ENCODE measurements at places on chromosomes 12 and 14.

DNA sequence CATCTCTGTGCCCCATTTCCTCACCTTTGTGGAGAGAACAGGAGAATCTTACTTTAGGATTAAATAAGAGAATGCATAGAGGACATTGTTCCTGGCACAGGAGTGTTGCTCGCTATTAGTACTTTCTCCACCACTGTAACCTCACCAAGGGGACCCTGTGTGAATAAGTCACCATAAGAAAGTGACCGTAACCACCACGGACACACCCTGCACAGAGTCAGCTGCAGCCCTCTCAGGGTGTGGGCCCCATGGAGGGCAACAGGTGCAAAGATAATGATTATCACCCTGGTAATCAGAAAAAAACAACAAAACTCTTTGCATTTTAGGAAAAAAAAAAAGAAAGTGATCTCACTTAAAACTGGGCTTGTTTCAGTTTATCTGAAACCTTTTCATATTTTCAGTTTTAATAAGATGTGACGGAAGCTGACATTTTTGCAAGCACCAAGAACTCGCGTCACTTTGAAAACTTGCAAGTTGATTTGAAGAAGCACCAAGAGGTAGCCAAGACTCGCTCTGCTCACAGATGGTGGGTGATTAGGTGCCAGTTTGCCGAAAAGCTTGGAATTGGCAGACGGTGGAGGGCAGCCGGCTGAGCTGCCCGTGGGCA, 87.0 kb upstream of the VRK1 start:
- DNase-seq = no peak

GRCh38 chr12:106914796-106915634, 40.7 kb upstream of the TMEM263 start:
- DNase-seq = no peak

DNA sequence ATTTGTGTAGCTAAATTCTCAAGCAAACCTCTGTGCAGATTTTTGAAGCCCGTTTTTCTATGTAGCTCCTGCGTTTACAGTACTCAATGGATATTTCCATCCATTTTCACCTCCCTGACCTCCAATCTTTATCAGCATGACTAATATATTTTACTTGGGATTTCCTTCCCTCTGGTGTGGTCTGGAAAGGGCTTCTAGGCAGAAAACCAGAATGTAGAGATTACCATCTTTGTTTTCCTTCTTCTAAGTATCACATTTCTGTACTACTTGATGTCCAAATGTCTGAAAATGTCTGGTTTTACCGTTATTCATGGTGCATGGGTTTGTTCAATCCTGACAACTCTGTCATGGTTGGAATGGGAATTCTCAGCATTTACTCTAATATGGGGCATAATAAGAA, 907.6 kb upstream of the FLRT2 start:
- no peak for DNase-seq

GRCh38 chr12:91240386-91241095, 57.9 kb upstream of the DCN start:
- no peak for DNase-seq

DNA sequence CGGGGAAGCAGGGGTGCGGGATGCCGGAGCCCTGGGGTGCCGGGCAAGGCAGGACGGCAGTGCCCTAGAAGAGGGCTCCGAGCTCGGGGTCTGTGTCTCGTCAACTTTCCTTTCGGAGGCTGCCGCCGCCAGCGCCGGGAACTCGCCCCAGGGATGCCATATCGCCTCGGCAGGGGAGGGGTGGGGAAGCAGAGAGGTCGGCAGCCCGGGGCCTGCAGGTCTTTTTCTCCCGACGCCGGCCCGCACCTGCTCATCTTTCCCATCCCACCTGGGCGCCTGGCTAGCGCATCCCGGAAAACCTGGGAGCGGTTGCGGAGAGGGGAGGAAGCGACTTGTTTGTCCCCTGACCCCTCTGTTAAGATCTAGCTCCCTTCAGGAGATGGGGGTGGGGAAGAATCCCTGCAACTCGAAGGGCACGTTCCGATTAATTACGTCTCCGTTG, 547 bp downstream of the CNTN1 start:
- no peak for DNase-seq

- peak; percentile 60 for DNase-seq
Observed at GRCh38 chr12:122021822-122022392, at the start of gene BCL7A. TSS of gene BCL7A (plus strand) at chr12:122021884. CDS start at chr12:122022092, 208 bp downstream.

DNA sequence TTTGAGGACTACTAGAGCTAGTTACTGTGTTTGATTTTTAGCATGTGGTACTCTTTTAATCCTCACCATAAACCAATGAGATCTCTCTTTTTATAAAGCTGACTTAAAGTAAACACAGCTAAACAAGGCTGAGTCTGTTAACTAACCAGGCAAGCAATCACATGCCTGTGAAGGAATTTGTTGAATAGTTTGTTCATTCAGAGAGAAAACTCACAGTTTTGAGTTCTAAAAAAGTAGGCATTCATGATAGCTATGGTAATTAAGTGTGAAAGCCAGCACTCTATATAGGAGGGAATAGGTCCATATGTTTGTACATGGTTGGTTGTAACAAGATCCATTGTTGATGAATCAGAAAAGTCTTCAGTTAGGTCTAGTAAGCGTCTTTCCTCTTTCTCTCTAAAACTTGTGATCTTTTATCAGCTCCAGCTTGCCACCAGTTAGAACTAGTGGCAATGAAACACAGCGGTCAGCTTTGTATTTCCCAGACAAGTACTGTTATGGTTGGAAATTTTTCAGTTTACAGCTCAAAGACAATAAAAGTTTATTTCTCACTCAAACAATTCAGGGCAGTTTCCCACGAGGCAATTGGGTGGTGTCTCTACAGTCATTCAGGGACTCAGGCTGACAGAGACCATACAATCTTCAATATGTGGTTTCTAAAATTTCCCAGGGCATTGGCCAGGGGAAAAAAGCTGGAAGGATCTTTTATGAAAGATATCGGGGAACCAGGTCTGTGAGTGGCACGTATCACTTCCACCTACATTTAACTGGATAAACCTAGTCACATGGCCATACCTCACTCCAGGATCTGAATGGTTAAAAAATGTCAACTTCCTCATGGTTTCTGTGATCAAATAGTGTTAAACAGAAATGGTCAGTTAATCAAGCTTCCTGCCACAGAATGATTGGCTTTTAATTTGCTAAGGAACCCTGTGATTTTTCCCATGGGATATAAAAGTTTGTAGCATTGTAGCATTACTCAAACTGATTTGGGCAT, 203.1 kb downstream of the KIF21A start:
- no peak for DNase-seq

- DNase-seq = no peak
Observed at GRCh38 chr12:117467588-117467987, 106.2 kb upstream of the NOS1 start.

- DNase-seq = no peak
Observed at GRCh38 chr12:110349096-110349495, 54.4 kb downstream of the ANAPC7 start.

- DNase-seq = no peak
Observed at GRCh38 chr14:100668352-100668751, 58.3 kb upstream of the DLK1 start.

- no peak for DNase-seq
Observed at GRCh38 chr14:89618330-89618708, 201.3 kb upstream of the FOXN3 start.

DNA sequence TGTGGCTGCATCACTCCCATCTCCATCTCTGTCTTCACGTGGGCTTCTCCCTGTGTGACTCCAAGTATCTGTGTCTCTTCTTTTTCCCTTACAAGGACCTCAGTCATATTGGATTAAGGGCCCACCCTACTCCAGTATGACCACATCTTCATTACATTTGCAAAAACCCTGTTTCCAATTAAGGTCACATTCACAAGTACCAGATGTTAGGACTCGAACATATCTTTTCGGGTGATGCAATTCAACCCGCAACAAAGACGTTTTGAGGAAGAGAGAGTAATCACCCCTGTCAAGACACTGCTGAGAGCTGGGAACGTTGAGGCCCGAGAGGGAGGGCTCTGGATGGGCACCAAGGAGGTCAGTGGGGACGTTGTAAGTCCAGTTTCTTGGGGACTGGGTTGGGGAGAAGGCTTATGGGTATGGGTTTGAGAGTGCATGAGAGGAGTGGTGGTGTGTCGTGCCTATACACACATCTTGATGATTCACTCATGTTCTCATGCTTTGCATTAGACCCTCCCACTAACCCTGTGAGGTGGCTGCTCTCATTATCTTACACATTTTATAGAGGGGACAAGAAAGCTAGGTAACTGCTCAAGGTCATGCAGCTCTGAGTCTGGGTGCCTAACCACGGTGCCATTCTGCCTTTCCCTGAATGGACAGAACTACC, 12.1 kb upstream of the IFI27 start:
- no peak for DNase-seq

GRCh38 chr12:114779186-114779585, 95.2 kb upstream of the TBX3 start:
- DNase-seq = no peak

DNA sequence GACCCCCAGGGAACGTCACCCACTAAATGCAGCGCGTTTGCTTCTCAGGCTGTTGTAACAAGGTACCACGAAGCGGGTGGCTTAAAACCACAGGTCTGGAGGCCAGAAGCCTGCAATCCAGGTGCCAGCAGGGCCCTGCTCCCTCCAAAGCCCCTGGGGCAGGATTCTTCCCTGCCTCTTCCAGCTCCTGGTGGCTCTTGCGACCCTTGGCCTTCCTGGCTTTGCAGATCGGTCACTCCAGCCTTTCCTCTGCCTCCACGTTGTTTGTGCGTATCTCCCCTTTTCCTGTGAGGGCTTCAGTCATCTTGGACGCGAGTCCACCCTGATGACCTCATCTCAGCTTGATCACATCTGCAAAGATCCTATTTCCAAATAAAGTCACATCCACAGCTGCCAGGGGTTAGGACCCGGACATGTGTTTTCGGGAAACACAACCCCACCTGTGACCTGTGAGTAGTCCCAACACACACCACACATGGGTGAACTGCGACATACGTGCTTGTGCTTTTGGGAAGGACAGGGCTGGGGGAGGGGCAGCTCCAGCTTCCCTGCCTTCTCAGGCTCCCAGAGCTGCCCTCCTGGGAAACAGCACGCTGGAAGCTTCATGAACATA, 114.5 kb upstream of the NCOR2 start:
- no peak for DNase-seq

DNA sequence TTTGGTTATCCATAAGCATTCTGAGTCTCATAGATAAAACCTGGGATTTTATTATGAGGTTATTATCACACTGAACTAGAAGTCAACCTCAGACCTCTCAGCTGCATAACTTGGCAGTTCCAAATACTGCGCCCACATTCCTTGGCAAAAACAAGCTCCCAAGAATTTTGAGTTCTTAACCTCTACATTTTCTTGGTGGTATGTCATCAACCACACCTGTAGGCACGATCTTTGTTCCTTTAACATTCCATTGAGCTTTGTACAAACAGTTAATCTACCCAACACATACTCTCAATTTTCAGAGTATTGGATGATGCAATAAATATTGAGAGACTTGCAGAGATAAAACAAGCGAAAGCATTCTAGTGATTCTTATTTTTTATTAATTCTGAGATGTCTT, 371.8 kb upstream of the PRICKLE1 start:
- no peak for DNase-seq

DNA sequence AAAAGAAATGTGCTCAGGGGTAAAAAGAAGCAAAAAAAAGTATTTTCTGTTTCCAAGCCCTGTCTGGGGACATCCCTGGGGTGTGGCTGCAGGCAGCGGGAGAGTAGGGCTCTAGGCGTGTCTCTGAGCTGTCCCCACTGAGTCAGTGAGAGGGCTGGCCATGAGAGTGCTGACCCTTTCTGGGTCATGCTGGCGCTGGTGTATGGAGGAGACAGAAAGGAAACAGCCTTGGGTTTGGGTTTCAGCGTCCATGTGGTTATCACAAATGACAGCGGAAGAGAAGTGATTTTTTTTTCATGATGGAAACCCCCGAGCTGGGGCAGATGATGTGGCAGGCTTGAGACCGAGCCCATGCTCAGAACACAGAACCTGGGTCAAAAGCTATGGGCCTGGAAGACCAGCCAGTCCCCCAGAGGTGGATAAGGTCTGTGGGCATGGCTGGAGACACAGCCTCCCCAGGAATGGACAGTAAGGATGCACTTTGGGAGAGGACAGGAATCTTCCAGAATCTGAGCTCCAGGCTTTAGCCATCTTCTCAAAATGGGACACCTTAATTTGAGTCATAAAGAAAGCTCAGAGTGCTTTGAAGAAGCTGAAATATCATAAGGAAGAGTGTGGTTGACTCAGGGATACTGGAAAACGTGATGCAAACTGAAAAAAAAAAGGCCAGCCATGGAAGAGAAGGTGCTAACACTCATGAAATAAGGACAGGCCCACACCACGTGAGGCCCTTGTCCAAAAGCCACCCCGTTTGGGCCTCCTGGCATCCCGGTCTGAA, 36.2 kb downstream of the SYNE3 start:
- DNase-seq = peak; percentile 71

DNA sequence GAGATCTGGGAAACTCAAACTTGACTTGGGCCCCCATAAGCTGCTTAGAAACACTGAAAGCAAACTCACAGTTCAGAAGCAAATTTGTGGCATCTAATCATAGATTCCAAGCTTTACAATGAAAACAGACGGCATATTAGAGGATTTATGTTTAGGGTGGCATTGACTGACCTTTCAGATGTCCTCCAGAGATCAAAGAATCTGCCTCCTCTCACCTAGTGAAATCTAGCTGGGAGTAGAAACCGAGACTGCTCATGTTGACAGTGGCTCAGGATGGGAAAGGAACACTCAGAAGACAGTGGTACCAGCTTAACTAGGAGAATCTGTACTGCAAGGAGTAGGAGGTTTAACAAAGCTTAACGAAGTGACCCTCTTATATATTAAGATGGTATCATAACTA, 345.0 kb downstream of the GXYLT1 start:
- no peak for DNase-seq

DNA sequence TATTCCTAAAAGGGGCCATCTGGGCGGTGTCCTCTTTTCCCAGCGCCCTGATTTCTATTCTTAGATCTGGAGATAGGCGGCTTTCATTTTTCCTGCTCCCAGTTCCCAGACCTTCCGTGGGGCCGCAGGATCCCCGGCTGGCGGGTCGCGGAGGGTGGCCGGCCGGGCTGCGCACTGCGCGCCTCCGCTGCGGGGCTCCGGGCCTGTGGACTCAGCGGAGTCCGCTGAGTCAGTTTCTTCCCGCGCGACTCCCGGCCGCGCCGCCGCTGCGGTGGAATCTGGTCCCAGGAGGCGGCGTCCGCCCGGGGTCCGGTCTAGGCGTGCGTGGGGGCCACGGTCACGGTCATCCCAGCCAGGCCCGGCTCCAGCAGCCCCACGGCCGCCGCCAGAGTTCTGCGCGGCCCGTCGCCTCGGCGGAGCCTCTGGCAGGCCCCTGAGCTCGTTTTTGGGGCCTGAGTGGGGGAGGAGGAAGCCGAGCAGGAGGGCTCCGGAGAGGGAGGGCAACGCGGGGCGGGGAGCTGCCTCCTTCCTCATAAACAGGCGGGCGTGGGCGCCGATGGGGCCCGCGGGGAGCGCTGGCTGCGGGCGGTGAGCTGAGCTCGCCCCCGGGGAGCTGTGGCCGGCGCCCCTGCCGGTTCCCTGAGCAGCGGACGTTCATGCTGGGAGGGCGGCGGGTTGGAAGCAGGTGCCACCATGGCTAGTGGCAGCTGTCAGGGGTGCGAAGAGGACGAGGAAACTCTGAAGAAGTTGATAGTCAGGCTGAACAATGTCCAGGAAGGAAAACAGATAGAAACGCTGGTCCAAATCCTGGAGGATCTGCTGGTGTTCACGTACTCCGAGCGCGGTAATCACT, at the start of gene LRRK2:
Gene LRRK2 (plus strand): TSS at position 559 of the 853 bp plus-strand sequence. CDS start 135 bp downstream, at position 694.
- peak; percentile 32 for DNase-seq

All from CD4-positive, alpha-beta T cell treated with Interleukin-15 for 4 hours (primary cell).